ENCODE measurements at places on chromosomes 3 and 15. TPM values are rescaled to one million over a fixed set of nuclear protein-coding genes. Genes with fewer than 3 reads are reported as not detected.

Gene LYZL4
- total RNA-seq = not detected

Gene GPR171
- total RNA-seq = not detected

Gene CLRN1
- not detected for total RNA-seq

Gene GOLGA8N
- total RNA-seq = 4.3 TPM

Gene GOLGA6A
- under 0.01 TPM for total RNA-seq

Gene APOD
- total RNA-seq = 1.2 TPM

Gene COL6A5
- total RNA-seq = not detected

All from bronchial smooth muscle cell (primary cell).